Fibroblast of skin of right biceps (primary cell): ENCODE measurements at places on chromosomes 13 and 19.

GRCh38 chr13:51058461-51059167 is 52.5 kb downstream of the C13orf42 start:
- DNase-seq: no peak

DNA sequence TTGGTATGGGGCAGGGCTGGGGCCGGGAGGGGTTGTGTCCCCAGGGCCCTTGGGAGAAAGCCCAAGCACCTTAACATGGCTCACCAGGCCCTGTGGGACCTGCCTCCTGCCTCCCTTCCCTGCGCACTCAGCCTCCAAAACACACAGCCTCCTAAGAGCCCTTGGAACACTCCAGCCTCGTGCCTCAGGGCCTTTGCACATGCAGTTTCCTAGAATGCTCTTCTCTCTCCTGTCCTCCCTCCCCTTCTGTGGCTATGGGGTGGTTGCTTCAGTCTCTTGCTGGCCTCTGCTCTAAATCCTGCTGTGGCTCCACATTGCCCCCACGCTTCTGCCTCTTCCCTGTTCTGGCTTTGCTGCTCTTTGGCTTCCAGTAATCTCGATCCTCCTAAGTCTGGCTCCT is 23.7 kb downstream of the HIF3A start:
- DNase-seq: no peak

- no peak for DNase-seq
Observed at GRCh38 chr19:45971260-45971902, 2.3 kb downstream of the NOVA2 start.

DNA sequence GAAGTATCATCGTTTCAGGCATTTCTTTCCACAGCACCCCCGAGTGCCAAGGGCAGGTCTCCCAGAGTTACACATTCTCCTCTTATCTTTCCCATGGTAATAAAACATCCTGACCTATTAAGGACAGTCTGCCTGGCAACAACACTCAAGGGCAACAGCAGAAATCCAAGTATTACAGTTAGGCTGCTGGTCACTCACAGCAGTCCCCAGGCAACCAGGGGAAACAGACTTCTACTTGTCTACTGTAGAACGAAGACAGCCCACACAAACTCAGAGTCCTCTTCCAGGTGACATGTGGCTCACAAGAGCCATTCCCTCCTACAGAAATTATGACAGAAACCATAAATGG is 24.3 kb downstream of the RCBTB1 start:
- DNase-seq: no peak

- DNase-seq: no peak
Observed at GRCh38 chr13:75764251-75764925, 128.3 kb downstream of the LMO7 start.

- no peak for DNase-seq
Observed at GRCh38 chr19:7618348-7618747, 11.0 kb downstream of the XAB2 start.

DNA sequence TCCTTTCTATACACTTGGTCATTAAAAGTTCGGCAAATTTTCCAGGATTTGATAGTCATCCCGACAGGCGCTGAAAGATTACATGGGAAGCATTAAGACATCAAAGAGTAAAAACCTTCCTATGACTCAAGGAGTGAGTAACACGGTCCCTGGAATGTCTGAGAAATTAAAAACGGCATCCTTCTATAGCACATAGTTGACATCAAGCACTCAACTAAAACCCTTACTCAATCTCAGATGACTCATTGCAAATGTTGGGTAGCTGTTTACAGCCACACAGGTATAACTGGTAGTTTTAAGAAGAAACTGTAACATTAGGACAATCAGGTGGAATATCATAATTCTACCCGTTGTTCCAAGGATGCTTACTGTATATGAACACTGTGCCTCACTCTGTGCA is 6.4 kb upstream of the LGALS13 start:
- DNase-seq: no peak

DNA sequence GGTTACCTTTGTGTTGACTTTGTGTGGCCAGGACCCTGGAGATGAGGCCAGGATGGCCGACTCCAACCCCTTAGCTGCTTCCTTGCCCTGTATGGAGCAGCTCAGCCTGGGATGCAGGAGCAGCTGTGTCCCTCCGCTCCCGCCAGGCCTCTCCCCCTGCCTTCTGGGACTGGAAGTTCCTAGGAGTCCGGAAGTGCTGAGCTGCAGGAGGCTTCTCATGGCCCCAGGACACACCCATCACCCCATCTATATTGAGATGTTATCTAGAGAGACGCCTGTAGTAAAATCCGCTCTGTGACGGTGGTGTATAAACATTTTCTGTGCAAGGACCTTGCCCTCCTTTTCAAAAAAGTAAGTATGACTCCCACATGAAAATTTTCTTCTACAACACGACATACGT is 27.0 kb downstream of the WTIP start:
- no peak for DNase-seq
